ENCODE measurements at places on chromosomes 7 and 10. TPM values are rescaled to one million over a fixed set of nuclear protein-coding genes. Genes with fewer than 3 reads are reported as not detected.

Gene SYT15
- not detected for total RNA-seq

Gene AKR1B15
- total RNA-seq, result not detected

Gene EIF3A
- total RNA-seq, result 125 TPM

- DNase-seq, result no peak
Measured at GRCh38 chr7:152574892-152575548, 100.9 kb downstream of the XRCC2 start.

GRCh38 chr10:122296363-122297120, 25.4 kb downstream of the BTBD16 start:
- DNase-seq, result no peak

GRCh38 chr7:48964074-48964473, 39.7 kb downstream of the CDC14C start:
- DNase-seq, result no peak

- no peak for DNase-seq
Measured at GRCh38 chr10:48552946-48553564, 51.8 kb downstream of the ARHGAP22 start.

DNA sequence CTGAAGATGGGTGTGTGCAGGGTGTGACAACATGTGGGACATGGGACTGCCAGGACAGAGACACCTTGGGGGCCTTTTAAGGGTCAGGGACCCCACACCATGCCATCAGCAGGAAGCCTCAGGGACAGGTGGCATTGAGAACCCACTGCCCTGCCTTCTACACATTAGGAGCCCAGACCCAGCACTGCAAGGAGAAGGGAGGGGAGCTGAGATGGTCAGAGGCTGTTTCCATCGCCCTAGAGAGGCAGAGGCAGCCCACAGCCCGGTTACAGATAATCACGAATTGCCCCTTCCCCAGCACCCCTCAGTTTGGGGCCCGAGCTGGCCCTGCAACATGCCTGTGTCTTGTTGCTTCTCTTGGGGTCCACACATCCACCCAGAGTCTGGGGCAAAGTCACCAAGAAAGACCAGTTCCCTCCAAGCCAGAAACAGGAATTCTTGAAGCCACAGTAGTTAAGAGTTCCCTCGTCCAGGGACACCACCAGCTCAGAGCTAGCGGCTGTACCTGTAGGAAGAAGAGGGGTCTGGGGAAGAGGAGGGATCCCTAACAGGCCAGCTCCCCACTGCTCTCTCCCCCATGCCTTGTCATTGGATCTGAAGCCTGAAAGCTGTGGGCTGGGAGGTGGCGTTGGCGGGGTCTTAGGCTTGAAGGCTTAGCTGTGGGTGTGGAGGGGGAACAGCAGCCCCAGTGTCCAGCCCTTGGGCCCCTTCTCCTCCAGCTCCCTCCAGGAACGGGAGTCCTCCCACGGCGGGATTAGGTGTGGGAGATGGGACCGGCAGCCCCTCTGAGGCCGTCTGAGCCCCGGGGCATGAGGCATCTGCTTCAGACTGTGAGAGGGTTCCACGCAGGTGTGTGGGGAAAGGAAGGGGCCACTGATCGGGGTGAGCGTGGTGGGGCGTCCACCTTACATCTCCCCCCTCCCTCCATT, 44.8 kb upstream of the ELFN1 start:
- DNase-seq, result no peak

GRCh38 chr7:127895360-127895759, 135.9 kb downstream of the LRRC4 start:
- no peak for DNase-seq

Data from stomach (tissue), 19 donors.